ENCODE measurements at places on chromosomes 3 and 15.

- no peak for DNase-seq
These were observed 159.3 kb upstream of the MDFIC2 start for GRCh38 chr3:70471464-70472342.

DNA sequence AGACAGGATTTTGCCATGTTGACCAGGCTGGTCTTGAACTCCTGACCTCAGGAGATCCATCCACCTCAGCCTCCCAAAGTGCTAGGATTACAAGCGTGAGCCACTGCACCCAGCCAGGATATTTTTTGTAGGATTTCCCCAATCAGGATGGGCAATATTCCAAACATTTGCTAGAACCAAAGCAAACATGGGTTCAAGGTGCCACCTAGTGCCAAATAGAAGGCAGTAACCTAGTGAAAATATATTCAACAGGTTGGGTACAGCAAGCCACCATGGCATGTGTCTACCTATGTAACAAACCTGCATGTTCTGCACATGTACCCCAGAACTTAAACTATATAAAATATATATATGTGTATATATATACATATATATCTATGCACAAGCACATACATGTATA, 185.9 kb upstream of the CADM2 start:
- peak; percentile 1 for DNase-seq

DNA sequence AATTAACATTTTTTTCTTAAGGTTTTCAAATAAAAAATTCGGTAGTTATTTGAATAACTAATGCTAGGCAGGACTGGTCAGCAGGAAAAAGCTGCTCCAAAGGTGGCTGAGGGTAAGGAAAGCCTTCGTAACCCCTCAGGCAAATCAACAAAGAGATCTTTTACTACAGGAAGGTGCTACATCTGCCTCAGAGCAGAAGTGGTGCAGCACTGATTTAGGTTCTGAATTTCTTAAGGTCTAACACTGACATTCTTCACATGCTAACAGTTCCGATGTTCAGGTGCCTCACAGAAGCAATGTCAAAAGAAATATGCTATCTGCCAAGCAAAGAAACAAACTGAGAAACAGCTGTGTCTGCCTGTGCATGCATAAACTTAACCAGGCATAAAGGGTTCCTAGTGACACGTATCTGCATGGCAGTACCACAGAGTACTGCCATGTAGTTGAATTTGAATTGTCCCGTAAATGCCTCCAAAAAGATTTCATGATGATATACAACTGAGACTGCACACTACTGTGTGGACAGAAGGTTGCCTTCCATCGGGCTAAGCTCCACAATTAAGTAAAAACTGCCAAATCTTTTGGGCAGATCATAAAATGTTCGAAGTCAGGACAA, 275.0 kb upstream of the NSMCE3 start:
- no peak for DNase-seq

DNA sequence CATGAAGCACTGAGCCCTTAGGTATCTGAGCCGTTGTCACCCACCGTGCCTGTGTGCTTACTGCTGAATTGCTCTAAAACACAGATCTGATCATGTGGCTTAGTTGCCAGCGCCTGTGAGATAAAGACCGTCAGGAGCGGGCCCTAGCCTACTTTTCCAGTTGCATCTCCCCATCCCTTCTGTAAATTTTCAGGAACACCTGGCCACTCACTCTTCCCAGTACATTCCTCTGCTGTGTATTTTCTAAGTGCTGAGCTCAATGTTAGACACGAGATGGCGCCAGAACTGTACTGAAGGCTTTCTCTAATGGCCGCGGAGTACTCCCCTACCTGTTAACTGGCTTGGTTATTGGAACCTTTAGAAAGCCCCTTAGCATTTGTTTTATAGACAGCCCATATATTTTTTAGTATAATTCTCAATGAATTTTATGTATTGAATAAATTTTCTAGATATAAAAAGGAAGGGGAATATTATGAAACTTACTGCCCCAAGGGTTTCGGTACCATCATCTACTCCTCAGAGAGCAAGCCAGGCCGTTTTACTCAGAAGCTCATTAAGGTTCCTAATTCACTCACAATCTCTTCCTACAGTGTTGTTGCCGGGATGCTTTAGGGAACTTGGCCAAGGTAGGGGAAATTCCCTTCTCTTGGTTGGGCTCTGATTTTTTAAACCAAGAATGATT, 16.7 kb upstream of the WNT7A start:
- peak; percentile 31 for DNase-seq

- no peak for DNase-seq
These were observed 12.3 kb downstream of the LNP1 start for GRCh38 chr3:100413613-100414012.

DNA sequence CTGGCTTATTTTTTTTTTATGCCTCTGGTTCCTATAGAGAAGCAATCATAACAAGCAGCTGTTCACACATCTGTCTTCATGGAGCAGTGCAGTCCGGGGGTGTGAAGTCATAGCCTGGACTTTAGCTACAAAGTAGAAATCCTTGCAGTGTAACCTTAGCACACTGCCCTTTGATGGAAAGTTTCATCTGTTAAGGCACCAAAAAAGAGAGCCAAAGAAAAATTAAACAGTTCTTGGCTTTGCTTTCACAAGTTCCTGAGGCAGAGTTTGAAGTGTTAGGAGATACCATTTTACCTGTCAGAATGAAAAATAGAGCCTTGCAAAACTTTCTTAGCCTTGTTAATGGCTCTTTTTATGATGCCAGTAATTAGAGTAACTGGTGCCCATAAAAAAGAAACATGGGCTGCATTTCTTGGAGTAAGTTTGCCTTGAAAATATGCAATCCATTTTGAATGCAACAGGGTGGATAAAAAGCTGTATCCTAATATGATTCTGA, 84.1 kb downstream of the PIK3R4 start:
- no peak for DNase-seq

DNA sequence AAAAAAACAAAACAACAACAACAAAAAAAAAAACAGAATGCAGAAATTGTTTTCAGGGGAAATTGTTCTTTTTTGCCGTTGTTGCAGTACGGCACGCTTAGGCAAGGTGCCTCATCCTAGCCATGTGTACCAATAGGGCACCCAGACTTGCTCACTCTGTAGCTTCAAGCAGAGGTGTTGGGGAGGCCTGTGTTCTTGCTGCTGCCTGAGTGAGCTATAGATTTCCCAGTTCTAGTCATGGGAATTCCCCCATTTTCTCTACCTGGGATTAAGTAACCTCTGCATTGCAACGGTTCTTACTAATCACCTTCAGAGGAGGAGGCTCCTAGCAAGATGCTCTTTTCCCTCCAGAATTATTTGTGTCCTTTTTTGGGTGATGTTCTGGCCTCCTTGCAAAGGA, 12.9 kb upstream of the PARL start:
- no peak for DNase-seq

DNA sequence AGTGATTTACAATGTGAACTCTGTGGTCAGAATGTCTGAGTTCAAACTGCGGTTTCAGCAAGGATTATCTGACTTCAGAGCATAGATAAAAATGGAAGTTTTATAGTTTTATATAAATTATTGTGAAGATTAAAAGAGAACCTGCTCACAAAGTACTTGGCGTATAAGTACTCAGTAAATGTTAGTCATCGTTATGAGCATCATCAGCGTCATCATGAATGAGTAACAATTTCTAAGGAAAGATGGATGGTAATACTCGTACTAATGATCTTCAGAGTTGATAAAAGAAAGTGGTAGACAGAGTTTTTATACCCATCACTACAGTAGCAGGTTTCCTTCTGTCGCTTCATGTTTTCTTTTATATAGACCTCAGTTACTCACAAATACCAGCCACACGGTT, 341.8 kb downstream of the RAP2B start:
- DNase-seq = no peak

DNA sequence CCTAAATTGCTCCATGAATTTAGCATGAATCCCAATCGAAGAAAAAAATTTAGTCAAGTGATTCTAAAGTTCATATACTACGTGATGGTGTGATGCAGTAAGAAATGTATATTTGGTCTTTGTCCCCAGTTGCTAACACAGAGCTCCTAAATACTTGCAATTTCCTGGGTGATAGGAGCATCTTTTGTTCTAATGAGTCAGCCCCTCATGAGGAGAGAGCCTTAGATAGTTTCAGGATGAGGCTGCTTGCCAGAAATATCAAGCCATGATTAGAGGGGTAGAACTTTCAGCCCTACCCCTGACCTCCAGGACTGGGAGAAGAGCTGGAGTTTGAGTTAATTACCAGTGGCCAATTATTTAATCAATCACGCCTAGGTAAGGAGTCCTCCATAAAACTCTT, 170.2 kb downstream of the PDE8A start:
- DNase-seq = no peak

GRCh38 chr15:24856397-24857390, 98.1 kb upstream of the SNRPN start:
- no peak for DNase-seq
